ENCODE measurements at places on chromosomes 7 and 10. TPM values are rescaled to one million over a fixed set of nuclear protein-coding genes. Genes with fewer than 3 reads are reported as not detected.

GRCh38 chr7:75628055-75628454 is 110.7 kb downstream of the HIP1 start:
- no peaks in the 10 kb centered on the region for H3K36me3 ChIP-seq
- DNase-seq = no peak
- H3K4me3 ChIP-seq = no peak overlapping the region

GRCh38 chr7:11128498-11128897 is 154.8 kb downstream of the PHF14 start:
- no peaks in the 10 kb centered on the region for H3K27me3 ChIP-seq
- peaks cover 2% of the 10 kb centered on the region for H3K36me3 ChIP-seq
- no peaks in the 10 kb centered on the region for H3K4me1 ChIP-seq

- H3K4me3 ChIP-seq = no peak overlapping the region
- H3K36me3 ChIP-seq = no peaks in the 10 kb centered on the region
- no peak for DNase-seq
- H3K27me3 ChIP-seq = no peaks in the 10 kb centered on the region
- peaks cover 17% of the 10 kb centered on the region for H3K4me1 ChIP-seq
Measured at GRCh38 chr10:7696545-7696944, 6.6 kb upstream of the ITIH2 start.

BAMBI gene
- total RNA-seq = 16.3 TPM

SUFU gene
- total RNA-seq = 17.3 TPM

- H3K27me3 ChIP-seq = no peaks in the 10 kb centered on the region
- H3K27ac ChIP-seq = no peak overlapping the region
- H3K4me1 ChIP-seq = no peaks in the 10 kb centered on the region
- no peak overlapping the region for H3K4me3 ChIP-seq
- no peaks in the 10 kb centered on the region for H3K36me3 ChIP-seq
Measured at GRCh38 chr7:131522325-131522930, 34.0 kb downstream of the PODXL start.

All from ascending aorta (tissue), 2 donors.